ENCODE measurements at places on chromosomes 4 and X. TPM values are rescaled to one million over a fixed set of nuclear protein-coding genes. Genes with fewer than 3 reads are reported as not detected.

LRCH2 gene
- 12.6 TPM for total RNA-seq

RTL3 gene
- total RNA-seq, result not detected

IQCM gene
- not detected for total RNA-seq

CDKL5 gene
- total RNA-seq, result 6.0 TPM

FGFBP2 gene
- not detected for total RNA-seq

CT47A1 gene
- not detected for total RNA-seq

Data from dermis blood vessel endothelial cell (primary cell).